Mesenteric fat pad (tissue), 1 donor: ENCODE measurements at places on chromosomes 13 and 19. TPM values are rescaled to one million over a fixed set of nuclear protein-coding genes. Genes with fewer than 3 reads are reported as not detected.

- DNase-seq = no peak
These were observed 174.3 kb upstream of the NBEA start for GRCh38 chr13:34767778-34768177.

- DNase-seq = no peak
These were observed 6.5 kb upstream of the KCTD4 start for GRCh38 chr13:45207319-45207718.

DNA sequence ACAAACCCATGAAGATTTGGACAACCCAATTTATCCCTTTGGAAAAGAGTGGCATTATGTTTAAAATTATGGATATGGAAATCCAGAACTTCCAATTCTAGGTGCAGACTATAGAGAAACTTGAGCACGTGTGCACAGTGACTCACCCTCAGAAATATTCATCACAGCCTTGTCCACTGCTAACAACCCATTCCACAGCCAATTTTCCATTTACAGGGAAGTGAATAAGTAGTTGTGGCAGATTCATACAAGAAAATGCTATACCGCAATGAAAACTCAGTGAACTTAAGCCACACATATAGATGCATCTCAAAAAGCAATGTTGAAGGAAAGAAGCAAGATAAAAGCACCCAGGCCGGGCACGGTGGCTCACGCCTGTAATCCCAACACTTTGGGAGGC is 133.3 kb downstream of the USP12 start:
- no peak for DNase-seq

GRCh38 chr19:13639342-13639929 is 124.9 kb upstream of the MRI1 start:
- DNase-seq = no peak

GRCh38 chr13:34805347-34805746 is 136.7 kb upstream of the NBEA start:
- DNase-seq = no peak

- no peak for DNase-seq
These were observed 416.2 kb downstream of the DIAPH3 start for GRCh38 chr13:59747529-59747928.

DNA sequence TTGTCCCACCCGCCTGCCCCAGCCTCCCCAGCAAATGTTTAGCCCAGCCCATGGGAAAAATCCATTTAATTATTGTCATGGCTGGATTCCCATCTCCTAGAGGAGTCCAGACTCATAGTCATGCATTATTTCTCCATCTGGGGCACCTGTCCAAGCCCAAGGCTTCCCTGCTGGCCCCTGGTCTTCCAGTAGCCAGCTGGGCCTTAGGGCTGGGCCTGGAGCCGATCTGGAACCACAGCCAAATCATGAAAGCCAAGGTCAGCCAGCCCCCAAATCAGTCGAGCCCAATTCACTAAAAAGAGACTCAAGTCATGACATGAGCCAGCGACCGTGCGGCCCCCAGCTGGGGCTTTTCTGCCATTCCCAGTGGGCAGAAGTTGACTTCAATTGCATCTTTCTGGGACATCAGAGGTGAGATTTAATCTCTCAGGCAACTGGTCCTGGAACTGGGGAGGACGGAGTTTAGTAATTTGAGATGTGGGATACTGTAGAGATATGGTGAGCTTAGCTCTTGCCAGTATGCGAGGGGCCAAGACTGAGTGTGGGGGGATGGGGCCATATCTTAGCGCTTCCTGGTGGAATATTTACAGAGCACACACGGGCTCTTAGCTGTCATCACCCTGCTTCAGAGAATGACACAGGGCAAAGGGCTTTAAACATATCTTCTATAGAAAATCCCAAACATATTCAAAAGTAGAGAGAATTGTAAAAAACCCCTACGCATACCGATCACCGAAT is 9.4 kb upstream of the PGLYRP2 start:
- no peak for DNase-seq

DNA sequence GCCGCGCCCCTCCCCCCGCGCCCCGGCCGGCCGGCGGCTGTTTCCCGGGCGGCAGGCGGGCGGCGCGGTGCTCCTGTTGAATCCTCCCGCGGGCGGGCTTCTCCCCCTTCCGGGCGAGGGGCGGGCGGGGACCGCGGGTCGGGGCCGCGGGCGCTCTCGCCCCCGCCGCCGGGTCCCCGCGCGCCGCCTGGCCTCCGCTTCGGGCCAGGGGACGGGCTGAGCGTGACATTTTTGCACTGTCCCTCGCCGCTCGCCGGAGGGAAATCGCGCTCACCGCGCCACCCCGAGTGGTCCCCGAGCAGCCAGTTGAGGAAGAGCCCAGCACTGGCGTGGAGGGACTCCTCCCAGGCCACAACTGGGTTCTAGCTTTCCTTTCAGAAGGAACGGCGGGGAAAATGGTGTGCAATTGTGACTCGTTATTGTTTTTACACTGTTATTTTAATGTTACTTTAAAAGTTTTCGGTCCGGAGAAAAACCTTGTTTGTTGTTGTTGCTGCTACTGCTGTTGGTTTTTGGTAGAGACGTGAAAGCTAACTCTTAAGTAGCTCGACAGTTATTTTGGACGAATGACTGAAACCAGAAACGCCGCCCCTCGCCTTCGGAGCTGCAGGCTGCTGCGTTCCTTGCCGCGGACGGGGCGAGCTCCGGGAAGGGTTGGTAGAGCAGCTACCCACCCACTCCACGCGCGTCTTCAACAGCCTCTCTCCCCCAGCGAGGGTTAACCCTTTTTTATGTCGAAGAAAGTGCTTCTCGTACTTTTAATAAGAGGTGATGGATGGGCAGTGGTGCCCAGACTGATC is 959 bp downstream of the PDS5B start:
- peak; percentile 91 for DNase-seq

DNA sequence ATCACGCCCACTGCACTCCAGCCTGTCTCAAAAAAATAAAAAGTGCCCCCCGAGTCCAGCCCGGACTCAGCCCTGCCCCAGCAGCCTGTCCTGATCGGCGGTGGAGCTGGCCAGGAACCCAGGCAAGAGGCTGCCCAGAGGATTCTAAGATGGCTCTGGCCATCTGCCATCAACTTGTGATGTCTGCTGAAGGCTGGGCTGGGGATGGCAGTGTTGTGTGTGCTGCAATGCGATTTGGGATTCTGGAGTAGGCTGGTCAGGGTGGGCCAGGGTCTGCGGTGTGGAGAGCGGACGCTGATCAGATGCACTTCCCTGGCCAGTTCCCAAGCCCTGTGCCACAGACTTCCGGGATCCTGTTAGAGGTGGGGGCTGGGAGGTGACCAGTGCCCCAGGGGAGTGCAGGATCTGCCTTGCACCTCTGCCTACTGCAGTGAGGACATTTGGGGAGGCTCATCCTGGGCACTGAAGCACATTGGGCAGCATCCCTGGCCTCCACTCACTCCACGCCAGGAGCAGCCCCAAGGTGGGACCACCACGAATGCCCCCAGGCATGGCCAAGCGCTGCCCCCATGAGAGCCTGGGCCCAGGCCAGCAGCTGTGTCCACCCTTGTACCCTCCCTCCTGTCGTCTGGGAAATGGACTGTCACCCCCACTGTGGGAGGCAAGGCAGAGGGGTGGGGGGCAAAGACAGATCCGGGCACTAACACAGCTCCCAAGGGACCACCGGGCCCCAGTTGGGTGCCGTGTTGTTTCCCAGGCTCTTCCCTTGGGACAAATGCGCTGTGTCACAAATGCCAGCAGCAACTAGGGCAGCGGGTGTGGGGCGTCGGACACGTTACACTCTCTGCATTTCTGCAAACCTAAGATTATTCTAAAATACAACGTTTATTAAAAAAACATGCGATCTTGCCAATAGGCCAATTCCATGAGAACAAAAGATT is 3.4 kb upstream of the TBXA2R start:
- no peak for DNase-seq

DNA sequence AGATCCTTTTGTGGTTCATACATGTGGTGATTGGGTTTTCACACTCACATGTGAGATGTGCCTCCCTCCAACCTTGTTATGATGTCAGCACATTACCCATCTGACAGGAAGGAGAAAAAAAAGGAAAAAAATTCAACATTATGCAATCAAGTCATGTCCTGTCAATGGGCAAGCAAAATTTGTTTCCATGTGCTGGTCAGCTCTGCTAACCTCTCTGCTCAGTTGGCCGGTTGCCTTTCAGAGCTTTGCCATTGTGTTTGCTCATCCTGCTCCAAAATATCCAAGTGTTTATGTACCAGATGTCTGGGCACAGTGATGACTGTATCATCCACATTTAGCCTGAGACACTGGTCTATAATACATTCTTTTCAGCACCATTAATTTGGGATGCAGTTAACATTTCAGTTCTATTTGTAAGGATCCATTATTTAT is 27.0 kb upstream of the METTL21C start:
- no peak for DNase-seq

DNA sequence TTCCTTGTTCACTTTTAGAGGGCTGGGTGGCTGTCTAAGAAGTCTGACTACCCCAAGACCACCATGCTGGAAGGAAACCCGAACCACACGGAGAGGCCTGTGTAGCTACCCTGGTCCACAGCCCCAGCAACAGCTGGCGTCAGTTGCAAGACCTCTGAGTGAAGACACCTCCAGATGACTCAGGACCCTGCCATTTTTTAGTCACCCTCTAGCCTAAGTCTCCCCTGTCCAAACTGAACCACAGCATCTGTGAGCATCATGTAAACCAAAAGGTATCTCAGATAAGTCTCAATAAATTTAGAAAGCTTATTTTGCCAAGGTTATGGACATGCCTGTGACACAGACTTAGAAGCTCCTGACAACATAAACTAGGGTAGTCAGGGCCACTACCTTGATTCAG is 2.2 kb upstream of the SYDE1 start:
- DNase-seq = no peak

- DNase-seq = peak; percentile 98
These were observed 7.3 kb upstream of the HOOK2 start for GRCh38 chr19:12782424-12783290.

DNA sequence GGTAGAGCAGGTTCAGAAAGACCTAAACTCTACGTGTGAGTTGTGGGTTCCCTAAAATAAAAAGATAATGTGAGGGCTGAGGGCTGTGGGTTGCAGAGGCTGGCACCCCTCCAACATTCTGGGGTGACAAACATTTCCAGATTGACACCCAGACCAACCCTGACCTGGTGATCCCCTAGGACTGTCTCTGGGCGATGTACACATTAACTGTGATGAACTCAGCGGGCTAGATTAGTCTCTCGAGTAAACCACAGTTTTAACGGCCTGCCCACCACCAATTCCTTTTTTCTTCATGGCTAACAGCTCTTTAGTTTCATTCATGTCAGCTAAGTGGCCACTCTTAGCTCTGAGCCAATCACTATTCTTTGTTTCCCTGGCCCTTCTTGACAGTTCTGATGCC is 24.8 kb downstream of the SIAH3 start:
- no peak for DNase-seq

DNA sequence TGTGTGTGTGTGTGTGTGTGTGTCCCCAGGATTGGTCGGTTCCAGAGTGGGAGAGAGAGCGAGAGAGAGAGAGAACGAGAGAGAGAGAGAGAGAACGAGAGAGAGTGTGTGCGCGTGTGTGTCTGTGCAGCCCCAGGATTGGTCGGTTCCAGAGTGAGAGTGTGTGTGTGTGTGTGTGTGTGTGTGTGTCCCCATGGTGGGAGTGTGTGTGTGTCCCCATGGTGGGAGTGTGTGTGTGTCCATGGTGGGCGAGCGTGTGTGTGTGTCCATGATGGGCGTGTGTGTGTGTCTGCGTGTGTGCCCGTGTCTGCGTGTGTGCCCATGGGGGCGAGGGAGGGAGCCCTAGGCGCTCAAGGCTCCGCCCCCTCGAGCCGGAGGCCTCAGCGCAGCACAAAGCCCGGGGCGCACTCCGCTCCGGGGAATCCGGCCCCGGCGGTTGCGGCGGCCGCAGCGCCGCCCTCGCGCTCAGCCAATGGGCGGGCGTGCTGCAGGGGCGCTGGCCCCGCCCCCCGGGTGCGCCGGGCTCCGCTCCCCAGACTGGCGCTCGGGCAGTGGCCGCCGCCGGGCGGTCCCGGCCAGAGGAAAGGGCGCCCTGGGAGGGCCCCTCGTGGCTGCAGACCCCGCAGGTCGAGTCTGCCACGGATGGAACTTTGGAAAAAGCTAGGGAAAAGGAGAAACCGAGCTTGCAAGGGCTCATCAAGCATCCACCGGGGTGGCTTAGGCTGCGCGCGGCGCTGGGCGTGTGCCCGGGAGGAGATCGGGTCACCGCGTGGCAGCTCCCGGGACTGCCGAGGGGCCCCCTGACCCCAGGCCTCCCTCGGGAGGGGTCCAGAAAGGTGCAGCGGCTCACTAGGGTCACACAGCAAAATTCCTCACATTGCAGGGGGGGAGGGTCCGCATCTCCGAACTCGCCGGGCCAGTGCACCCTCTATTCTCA is 96.2 kb downstream of the INSR start:
- DNase-seq = peak; percentile 97

GRCh38 chr19:19105365-19106055 is 32.8 kb downstream of the TMEM161A start:
- no peak for DNase-seq

GRCh38 chr13:21739771-21740170 is 68.9 kb downstream of the FGF9 start:
- no peak for DNase-seq

DNA sequence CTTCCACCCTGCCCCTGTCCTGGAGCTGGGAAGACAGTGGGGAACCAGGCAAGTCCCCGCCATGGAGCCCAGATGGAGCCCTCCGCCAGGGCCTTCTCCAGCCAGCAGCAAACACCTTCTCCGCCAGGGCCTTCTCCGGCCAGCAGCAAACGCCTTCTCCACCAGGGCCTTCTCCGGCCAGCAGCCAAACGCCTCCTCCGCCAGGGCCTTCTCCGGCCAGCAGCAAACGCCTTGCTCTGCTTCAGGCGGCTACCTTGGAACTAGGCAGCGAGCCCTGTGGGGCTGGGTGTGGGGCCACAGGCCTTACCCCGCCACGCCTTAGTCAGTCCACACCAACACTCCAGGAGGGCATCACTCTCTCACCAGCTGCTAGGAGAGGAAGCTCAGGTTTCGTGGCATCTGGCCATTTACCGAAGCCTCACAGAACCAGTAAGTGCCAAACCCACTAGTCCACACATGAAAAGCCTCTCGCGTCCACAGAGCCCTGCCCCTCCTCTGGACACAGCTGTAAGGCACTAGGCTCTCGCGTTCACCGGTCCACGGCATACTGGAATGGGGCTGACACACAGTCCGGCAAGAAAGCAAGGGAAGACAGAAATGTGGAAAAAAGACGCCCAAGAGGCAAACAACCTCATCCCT is 41.0 kb downstream of the MLLT1 start:
- no peak for DNase-seq

- no peak for DNase-seq
These were observed 41.9 kb upstream of the SERPINE3 start for GRCh38 chr13:51297556-51297955.

GRCh38 chr19:39873385-39873784 is 27.2 kb upstream of the FBL start:
- DNase-seq = peak; percentile 84

GRCh38 chr19:16726916-16727315 is 7.3 kb downstream of the NWD1 start:
- DNase-seq = no peak

The LIG4 gene
- total RNA-seq = 12.3 TPM

The ATP4B gene
- total RNA-seq = not detected

The SKA3 gene
- not detected for total RNA-seq

The ADPRHL1 gene
- total RNA-seq = 2.1 TPM

The ANKRD24 gene
- total RNA-seq = 1.4 TPM

The ZNF835 gene
- total RNA-seq = 2.2 TPM

The NTN5 gene
- 0.51 TPM for total RNA-seq

The PLPP2 gene
- 7.9 TPM for total RNA-seq

The ZNF569 gene
- 5.7 TPM for total RNA-seq

The SYDE1 gene
- 38.6 TPM for total RNA-seq
